ENCODE measurements at places on chromosomes 13 and 19.

- DNase-seq: no peak
Observed at GRCh38 chr19:56566904-56567273, 379 bp upstream of the ZNF470 start.

DNA sequence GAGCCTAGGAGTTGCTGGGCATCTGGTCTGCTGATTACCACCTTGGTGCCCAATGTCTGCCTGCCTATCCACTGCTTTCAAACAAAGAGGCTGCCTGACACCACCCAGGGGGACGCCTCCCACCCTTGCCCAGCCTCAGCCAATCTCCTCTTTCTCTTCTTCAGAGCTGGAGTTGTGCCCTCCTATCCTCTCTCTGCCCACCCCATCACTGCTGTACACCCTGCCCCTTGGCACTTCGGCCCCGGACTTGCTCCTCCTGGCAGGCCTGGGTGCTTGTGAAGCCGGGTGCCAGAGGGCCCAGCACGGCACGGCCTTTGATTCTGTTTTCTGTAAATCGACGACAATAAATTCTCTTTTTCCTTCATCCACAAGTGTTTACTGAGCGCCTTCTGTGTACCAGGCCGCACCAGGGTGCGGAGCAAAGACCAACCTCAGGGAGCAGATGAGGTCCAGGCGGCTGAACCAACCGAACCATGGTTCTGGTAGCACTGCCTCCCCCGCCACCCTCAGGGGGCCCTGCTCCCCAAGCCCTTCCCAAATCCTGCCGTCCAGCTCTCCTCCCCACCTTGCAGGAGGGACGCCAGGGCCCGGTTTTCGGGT is 5.0 kb downstream of the RNF225 start:
- DNase-seq: no peak

- DNase-seq: peak; percentile 62
Observed at GRCh38 chr19:35347171-35347929, at the start of gene FFAR1. FFAR1 (plus strand) TSS chr19:35347902; CDS start chr19:35351552, 3,650 bp downstream.

- DNase-seq: no peak
Observed at GRCh38 chr19:29880498-29881081, 61.4 kb upstream of the URI1 start.

GRCh38 chr19:383922-384798 is 24.8 kb downstream of the C2CD4C start:
- no peak for DNase-seq

- no peak for DNase-seq
Observed at GRCh38 chr19:3658004-3658869, 31.6 kb upstream of the CACTIN start.

DNA sequence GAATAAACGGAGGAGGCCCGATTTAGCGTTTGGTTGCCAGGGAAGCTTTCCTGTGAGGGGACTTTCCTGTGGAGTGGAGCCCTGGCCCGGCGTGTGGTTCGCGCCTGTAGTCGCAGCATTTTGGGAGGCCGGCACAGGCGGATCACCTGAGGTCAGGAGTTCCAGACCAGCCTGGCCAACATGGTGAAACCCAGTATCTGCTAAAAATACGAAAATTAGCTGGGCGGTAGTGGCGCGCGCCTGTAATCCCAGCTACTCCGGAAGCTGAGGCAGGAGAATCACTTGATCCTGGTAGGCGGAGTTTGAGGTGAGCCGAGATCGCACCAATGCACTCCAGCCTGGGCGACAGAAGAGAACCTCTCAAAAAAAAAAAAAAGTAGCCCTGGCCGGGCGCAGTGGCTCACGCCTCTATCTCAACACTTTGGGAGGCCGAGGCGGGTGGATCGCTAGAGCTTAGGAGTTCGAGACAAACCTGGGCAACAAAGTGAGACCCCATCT is 6.9 kb downstream of the KANK3 start:
- no peak for DNase-seq

GRCh38 chr19:27794494-27795042 is 1418.4 kb downstream of the UQCRFS1 start:
- no peak for DNase-seq

- DNase-seq: no peak
Observed at GRCh38 chr19:13023656-13024055, 28.4 kb downstream of the NFIX start.

DNA sequence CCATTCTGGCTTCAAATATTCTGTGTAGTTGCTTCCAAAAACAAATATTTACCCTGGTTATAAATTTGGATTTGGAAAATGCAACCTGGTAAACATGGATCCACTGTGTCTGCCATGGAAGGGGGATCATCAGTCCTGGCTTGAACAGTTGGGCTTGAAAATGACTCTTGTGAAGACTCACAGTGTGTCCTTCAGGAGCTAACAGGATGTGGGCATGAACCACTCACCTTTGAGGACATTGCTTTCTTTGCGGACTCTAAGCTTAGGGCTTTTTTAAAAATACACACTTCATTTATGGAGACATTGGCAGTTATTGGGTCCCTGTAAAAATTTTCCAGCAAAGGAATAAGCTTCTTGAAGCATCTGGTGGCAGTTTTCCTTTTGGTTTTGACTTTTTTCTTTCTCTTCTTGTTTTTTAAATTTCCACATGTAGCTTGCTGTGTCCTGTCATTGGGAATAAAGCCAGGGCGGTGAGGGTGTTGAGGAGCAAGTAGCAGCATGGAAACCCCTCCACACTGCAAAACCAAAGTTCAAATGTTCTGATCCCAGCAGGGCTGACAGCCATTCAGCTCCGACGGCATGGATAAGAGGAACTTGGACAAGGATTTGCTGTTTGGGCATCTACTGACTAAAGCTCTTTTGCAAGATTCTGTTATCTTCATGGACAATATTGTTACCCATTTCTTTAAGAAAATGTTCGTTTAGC is 39.5 kb upstream of the SERP2 start:
- DNase-seq: no peak

DNA sequence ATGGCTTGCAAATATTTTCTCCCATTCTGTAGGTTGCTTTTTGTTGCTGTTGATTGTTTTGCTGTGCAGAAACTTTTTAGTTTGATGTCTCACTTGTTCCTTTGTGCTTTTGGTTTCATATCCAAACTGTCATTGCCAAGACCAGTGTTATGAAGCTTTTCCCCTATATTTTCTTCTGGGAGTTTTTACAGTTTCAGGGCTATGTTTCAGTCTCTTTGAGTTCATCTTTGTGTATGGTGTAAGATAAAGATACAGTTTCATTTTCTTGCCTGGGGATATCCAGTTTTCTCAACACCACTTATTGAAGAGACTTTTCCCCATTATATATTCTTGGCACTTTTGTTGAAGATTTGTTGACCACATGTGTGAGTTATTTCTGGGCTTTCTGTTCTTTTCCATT is 139.9 kb downstream of the MRPL57 start:
- DNase-seq: no peak

- no peak for DNase-seq
Observed at GRCh38 chr13:73938372-73939070, 195.7 kb downstream of the KLF12 start.

DNA sequence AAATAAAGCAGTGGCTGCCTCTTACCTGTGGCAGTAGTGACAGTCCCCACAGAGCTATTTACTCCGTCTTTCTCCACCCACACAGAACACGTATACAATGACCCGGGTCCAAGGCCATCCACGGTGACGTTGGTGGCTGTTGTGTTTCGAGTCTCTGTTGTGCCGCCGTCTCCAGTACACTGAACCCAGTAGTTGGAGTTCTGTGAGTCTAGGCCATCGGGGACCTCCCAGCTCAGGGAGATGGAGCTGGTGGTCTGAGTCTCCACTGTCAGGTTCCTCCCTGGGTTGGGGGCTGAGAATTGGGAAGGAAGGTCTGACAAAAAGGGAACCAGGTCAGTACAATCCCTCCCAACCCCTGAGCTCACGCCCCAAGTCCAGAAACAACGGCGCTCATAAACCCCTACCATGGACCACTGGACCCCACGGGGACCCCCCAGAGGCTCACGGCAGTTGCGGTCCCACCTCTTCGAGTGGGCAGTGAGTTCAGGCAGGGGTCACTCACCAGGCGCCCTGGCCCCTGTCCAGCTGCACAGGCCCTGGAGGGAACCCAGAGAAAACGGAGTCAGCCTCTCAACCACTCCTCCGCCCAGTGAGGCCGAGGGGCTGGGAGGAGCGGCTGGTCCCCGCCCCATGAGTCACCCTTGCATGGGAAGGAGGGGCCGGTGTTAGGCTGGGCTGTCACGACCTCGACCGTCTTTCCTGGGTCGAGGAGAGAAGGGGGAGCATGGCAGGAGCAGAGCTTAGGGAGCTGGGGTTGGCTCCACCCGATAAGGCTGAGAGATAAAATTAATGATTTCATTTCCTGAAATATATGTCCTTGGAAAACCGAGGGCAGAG is 2.4 kb downstream of the PTPRH start:
- no peak for DNase-seq

- DNase-seq: no peak
Observed at GRCh38 chr19:16036397-16036925, 39.8 kb upstream of the TPM4 start.

DNA sequence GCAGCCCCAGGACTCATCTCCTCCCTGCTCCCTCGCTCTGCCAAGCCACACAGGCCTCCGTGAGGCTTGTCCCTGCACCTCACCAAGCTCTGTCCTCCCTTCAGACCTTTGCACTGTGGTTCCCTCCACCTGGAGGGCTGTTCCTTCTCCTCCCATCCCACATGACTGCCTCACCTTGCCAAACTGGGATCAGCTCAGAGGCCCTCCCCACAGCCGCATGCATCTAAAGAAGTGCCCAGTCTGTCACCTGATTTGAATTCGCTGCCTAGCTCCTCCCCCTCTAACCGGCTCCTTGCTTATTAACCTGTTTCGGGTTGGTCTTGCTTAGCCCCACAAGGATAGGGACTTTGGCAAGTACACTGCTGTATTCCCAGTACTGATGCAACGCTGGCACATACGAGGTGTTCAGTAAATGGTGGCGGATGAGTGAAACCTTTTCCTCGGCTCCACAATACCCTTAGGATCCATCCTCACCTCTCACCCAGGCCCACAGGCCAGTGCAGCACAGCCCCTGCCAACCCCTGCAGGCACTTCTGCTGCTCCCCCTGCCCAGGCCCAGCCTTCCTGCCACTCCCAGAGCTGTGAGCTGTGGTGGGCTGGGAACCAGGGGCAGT is 4.4 kb downstream of the AKT2 start:
- DNase-seq: no peak

- DNase-seq: no peak
Observed at GRCh38 chr19:14139944-14140343, 3.6 kb upstream of the ASF1B start.

DNA sequence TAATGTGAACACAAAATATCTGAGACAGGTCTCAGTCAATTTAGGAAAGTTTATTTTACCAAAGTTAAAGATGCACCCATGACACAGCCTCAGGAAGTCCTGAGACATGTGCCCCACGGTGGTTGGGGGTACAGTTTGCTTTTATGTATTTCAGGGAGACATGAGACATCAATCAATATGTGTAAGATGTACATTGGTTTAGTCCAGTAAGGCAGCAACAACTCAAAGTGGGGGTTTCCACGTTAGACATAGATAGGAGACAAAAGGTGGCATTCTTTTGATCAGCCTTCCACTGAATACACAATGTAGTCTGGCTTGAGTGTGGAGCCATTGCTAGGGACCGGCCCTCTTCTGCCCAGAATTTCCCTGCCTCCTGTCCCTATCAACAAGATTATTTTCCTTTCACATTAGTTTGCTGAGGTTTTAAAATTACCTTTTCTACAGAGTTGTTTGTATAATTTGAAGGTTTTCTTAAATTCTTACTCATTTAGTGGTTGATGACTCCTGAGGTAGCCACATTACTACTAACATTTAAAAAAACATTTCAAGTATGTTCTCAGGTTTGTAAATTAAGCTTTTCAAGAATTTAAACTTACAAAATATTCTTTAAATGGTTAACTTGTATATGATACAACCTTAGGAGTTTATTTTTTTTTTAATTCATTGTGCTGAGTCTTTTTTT is 33.2 kb downstream of the RNASEH2B start:
- DNase-seq: no peak

DNA sequence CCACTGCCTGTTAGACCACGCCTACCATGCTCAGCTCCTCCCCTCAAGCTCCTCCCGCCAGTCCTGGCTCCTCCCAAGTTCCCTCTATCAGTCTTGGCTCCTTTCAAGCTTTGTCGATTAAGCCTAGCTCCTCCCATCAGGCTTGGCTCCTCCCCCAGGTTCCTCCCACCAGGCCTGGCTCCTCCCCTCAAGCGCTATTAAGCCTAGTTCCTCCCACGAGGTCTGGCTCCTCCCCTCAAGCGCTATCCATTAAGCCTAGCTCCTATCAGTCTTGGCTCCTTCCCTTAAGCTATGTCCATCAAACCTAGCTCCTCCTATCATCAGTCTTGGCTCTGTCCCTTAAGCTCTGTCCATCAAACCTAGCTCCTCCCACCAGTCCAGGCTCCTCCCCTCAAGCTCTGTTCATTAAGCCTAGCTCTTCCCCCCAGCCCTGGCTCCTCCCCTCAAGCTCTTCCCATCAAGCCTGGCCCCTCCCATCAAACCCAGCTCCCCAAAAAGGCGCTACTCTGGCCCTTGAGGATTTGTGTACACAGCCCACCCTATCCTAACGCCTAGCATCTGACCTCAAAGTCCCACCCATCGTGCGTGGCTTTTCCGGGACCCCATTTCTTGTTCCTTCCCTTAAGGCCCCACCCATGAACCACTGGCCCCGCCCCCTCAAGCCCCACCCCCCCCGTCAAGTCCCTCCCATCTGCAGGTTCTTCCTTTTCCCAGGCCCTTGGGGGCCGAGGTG is 10.0 kb downstream of the CAMSAP3 start:
- peak; percentile 65 for DNase-seq

DNA sequence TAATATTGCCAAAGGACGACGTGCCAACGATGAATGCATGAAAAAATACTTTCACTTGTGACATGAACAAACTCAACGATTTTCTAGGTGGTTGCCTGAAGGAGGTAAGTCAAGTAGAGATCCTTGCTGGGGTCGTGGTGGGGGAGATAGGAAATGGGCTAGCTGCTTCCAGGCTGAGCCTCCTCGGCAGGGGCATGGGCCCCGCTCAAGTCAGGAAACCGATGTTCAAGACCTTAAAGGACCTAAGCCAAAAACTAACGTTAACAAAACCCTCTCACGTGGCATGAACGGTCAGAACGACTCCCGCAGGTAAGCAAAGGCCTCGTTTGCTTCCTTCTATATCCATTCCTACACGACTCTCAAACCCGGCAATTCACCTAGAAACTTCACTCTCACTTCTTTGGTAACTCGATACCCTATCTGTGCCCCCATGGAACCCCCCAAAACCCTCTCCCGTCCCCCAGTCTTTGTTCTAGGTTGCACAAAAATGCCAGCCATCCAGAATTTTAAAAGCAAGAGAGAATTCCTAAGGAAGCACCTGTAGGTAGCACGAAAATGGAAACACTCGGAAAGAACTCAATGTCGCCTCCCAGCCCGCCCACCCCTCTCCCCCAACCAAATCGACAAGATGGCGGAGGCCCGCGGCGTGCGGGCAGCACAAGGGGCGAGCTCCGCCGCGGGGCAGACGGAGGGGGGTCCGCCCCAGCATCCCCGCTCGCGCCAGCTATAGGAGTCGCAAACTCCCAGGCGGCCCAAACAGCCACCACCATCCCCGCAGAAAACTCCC is 13.6 kb downstream of the ACP4 start:
- DNase-seq: no peak

- no peak for DNase-seq
Observed at GRCh38 chr13:37229931-37230330, 124.5 kb upstream of the CSNK1A1L start.

DNA sequence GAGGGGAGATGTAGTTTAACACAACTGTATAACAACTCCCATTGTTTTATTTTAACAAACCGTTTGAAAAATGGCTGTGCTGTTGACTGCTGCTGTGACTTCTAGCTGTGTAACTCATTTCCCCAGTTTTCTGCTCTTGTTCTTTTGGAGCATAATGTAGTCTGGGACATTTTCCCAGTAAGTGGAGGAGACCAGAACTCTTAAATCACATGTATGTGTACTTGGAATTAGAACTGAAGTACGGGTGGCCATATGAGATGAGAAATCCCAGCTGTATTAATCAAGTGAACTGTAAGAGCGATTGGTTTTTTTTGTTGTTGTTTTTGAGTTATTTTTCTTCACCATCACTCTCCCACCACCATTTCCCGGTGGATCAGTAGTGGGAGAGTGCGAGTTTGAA is 49.4 kb upstream of the RNF113B start:
- DNase-seq: no peak

Measured in Jurkat, Clone E6-1 (cell line).